ENCODE measurements at places on chromosomes 7 and 10.

DNA sequence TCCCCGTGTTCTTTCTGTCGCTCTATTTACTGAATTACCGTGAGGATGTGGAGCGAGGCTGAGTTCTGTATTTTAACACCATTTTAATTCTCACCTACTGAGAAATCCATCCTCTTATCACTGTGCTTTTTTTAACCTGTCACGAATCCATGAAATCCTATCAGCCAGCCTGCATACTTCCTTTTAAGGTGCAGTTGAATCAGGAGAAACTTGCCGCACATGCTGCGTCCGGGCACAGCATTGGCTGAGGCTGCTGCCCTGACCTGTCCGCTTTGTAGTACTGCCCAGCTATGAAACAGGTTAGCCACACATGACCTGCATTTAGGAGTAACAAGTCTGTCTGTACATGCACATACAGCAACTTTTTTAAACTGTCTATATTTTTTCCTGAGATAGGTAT, 82.5 kb downstream of the EGFR start:
- H3K27me3 ChIP-seq: no peaks in the 10 kb centered on the region
- H3K4me3 ChIP-seq: no peak overlapping the region
- peak overlapping the region; percentile 72 for H3K27ac ChIP-seq
- DNase-seq: no peak
- H3K36me3 ChIP-seq: no peaks in the 10 kb centered on the region
- peaks cover 53% of the 10 kb centered on the region for H3K4me1 ChIP-seq

DNA sequence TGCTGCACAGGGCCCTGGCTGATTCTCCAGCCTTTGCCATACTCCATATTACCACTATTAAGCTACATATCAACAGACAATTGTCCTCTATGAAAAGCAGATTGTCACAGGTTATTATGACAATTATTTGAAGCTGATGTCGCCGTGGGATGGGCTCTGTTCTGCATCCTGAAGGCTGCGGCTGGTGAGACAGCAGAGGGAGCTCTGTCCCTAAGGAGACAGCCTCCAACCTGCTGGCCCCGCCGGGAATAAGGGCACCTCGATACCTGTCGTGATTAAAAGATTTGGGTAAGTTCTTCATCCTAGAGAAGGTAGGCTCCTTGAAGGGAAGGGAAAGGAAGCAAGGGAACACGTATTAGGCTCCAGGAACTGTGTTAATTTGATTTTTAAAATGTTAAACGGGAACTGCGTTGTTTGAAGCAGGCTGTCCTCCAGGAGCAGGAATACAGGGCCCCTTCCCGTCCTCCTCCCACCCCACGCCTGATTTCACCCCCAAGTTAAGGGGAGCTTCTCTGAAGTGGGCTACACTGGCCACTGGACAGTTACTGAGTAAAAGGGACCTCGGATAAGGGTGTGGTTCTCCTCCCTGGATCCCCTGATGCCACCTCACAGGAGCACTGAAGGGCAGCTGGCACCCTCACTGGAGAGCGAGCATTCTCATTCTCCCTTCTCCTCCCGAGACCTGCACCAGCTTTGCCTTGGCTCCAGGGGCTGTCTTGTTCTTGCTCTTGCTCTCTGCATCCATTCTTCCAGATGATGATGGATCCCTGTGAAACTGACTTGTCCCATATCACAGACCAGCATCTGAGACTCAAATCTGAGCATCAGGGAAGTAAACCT, 11.8 kb upstream of the TIAL1 start:
- no peak overlapping the region for H3K27ac ChIP-seq
- H3K4me3 ChIP-seq: no peak overlapping the region
- H3K27me3 ChIP-seq: peaks cover 3% of the 10 kb centered on the region
- no peak for DNase-seq

- H3K4me1 ChIP-seq: peaks cover 52% of the 10 kb centered on the region
- no peak overlapping the region for H3K4me3 ChIP-seq
- H3K27ac ChIP-seq: peak overlapping the region; percentile 75
These were observed 95.3 kb downstream of the WDR11 start for GRCh38 chr10:120946497-120946896.

DNA sequence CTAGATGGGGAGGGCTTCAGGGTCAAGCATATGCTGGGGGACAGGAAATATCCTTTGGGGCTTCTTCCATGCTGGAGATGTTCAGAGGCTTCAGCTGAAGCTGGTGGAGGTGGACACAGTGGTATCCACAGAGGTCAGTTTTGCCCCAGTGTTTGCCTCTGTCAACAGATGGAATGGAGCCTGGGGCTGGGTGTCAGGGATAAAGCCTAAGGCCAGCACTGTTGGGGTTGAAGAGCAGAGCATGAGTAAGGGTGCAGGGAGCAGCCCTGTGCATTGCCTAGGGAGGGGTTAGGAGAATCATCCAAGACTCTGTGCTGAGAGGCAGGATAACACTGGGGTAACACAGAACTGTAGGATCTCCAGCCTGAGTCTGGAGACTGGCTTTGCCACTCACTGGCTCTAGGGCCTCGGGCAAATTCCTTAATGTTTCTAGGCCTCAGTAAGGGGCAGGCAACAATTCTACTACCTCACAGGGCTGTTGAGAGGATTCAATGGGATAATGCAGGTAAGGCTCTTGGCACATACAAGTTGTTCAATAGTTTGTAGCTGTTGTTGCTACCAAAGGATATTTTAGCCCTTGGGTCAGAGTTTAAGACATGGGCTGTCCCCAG, 21.8 kb upstream of the MYL7 start:
- DNase-seq: no peak
- H3K4me3 ChIP-seq: no peak overlapping the region
- H3K27ac ChIP-seq: no peak overlapping the region
- peaks cover 14% of the 10 kb centered on the region for H3K4me1 ChIP-seq
- no peaks in the 10 kb centered on the region for H3K36me3 ChIP-seq

DNA sequence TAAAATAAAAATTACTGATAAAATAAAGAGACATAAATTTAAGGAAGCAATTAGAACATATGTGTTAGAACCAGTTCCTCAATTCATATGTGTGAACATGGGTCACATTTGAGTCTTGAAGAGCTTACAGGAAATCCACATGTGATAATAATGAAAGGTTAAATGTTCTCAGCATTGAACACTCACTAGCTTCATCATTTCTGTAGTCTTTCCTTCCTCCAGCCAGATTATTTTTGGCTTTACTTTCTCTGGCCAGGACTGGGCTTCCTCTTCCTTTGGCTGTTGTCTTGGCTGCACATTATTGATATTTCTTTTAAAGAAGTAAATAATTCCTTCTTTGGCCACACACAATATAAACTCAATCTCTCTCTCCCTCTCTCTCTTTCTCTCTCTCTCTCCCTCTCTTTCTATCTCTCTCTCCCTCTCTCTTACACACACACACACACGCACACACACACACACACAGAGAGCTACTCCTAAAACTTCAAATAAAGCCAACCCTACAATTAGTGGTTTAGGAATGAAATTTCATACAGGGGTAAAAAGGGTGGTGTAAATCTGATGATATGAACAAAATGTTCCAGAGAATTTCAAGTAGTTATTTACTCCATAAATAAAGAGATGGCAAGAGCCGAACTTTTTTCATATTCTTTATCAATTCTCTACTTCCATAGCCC, 171.2 kb downstream of the REEP3 start:
- peaks cover 1% of the 10 kb centered on the region for H3K27me3 ChIP-seq
- no peaks in the 10 kb centered on the region for H3K4me1 ChIP-seq
- H3K4me3 ChIP-seq: no peak overlapping the region
- H3K36me3 ChIP-seq: no peaks in the 10 kb centered on the region

DNA sequence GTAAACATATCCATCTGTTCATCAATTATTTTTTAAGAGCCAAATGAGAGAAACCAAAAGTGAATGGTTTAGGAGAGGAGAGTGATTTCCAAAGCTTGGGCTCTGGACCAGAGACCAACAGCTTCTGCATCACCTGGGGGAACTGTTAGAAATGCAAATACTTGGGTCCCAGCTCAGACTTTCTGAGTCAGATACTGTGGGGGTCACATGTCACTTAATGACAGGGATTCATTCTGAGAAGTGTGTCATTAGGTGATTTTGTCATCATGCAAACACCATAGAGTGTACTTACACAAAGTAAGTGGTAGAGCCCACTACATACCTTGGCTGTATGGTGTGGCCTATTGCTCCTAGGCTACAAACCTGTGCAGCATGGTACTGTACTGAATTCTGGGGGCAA, 128.5 kb upstream of the PRR15 start:
- no peaks in the 10 kb centered on the region for H3K36me3 ChIP-seq
- no peak for DNase-seq
- H3K27ac ChIP-seq: no peak overlapping the region
- H3K4me1 ChIP-seq: peaks cover 5% of the 10 kb centered on the region

- H3K27ac ChIP-seq: peak overlapping the region; percentile 88
- H3K36me3 ChIP-seq: no peaks in the 10 kb centered on the region
- no peak for DNase-seq
- peaks cover 56% of the 10 kb centered on the region for H3K4me1 ChIP-seq
- H3K4me3 ChIP-seq: no peak overlapping the region
- peaks cover 18% of the 10 kb centered on the region for H3K27me3 ChIP-seq
These were observed 33.3 kb downstream of the LRMDA start for GRCh38 chr10:75464478-75465449.

- no peak overlapping the region for H3K4me3 ChIP-seq
- H3K4me1 ChIP-seq: no peaks in the 10 kb centered on the region
- DNase-seq: no peak
- no peaks in the 10 kb centered on the region for H3K36me3 ChIP-seq
- H3K27ac ChIP-seq: no peak overlapping the region
- peaks cover 15% of the 10 kb centered on the region for H3K27me3 ChIP-seq
These were observed 407.9 kb upstream of the SHH start for GRCh38 chr7:156220078-156220605.

DNA sequence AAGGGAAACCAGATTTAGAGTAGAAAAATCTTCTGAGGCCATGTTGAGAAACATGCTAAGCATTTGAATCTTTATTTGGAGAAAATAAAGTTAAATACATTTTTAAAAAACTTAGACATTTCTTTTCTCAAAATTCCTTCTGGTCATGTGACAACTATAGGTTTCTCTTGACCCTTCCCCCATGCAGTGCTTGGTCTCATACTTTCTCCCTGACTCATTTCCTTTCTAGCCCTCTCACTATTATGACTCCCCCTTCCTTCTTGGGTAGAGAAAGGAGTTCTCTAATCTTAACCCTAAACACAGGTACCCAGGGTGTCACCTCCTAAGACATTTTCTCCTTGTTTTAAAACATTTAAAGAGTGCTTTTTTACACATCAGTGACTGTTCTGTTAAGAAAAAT, 179.5 kb upstream of the TMEM106B start:
- no peaks in the 10 kb centered on the region for H3K27me3 ChIP-seq
- DNase-seq: no peak
- no peak overlapping the region for H3K4me3 ChIP-seq
- peak overlapping the region; percentile 31 for H3K27ac ChIP-seq
- no peaks in the 10 kb centered on the region for H3K36me3 ChIP-seq

DNA sequence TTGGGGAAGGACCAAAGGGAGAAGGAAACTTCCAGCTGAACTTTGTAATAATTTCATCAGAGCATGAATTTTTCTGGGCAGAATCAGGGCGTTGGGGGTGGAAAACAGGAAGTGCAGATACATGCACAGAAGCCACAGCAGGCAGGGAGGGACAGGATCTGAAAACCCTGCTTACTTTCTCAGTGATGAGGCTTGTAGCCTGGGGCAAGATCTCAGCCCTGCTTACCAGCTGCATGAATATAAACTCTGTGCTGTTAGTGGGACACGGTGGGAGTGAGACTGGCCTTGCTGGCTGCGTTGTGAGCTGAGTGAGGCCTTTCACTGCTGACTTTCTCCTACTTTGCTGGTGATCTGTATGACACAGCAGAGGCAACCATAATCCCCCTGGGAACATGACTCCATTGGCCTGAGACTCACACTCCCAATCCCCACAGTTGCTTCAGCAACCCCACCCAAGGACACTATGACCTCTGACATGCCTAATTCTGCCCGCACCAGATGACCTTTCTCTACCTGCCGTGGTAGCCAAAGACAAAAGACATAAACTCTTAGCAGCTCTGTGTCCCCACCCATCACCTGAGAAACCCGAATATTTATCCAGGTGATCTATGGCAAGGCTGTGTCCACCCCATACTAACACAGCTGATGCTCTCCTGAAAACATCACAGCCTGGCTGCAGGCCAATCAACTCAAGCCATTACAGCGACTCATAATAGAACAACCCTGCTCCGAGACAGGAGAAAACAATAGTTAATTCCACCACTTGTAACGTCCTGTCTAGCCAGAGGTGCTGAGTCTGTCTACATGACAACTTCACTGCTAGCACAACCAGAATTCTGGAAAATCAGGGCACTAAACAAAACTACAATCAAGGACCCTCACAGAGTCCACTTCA, 190.7 kb upstream of the CHRM2 start:
- no peaks in the 10 kb centered on the region for H3K27me3 ChIP-seq
- no peak for DNase-seq
- no peak overlapping the region for H3K4me3 ChIP-seq
- H3K4me1 ChIP-seq: peaks cover 15% of the 10 kb centered on the region
- peak overlapping the region; percentile 87 for H3K27ac ChIP-seq

DNA sequence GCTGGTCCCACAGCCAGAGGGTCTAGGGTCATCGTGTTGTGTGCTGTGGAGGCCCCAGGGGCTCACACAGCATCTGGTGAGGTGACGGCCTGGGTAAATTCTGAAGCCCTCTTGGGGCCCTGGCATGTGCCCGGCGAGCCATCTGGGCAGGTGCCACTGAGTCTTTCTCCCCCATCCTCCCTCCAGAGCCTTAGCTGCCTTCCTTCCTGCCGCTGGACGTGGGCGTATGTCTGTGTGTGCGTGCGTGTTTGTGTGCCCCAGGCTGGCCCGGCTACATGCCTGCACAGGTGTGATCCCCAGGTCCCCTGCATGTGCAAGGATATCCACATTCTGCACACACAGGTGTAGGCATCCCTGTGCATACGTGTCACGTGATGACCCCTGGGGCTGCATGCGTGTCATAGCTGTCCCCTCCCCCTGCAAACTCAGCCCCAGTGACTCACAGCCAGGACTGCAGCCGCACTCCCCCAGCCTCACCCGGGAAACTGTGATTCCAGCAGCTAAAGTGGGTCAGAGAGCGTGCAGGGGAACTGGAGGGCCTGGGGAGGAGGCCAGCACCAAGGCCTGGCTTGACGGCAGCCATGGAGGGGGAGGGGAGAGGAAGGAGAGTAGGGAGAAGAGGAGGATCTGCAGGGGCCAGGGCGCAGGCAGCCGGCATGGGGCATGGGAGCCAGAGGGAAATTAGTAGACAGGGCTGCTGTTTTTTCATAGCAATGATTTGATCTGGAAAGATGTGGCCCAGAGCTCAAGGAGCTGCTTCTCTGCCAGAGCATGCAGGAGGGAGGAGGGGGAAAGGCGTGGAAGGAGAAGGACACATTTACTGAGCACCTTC, 46.4 kb downstream of the ELFN1 start:
- peaks cover 6% of the 10 kb centered on the region for H3K36me3 ChIP-seq
- no peaks in the 10 kb centered on the region for H3K27me3 ChIP-seq
- DNase-seq: no peak
- H3K4me3 ChIP-seq: no peak overlapping the region
- peaks cover 14% of the 10 kb centered on the region for H3K4me1 ChIP-seq
- no peak overlapping the region for H3K27ac ChIP-seq

GRCh38 chr10:11256896-11257295, 239.2 kb downstream of the CELF2 start:
- no peak for DNase-seq
- no peak overlapping the region for H3K27ac ChIP-seq
- peaks cover 1% of the 10 kb centered on the region for H3K36me3 ChIP-seq
- no peak overlapping the region for H3K4me3 ChIP-seq
- no peaks in the 10 kb centered on the region for H3K4me1 ChIP-seq
- H3K27me3 ChIP-seq: peaks cover 68% of the 10 kb centered on the region
